ENCODE measurements at places on chromosomes 4 and X. TPM values are rescaled to one million over a fixed set of nuclear protein-coding genes. Genes with fewer than 3 reads are reported as not detected.

- H3K27ac ChIP-seq, result no peak overlapping the region
- H3K4me1 ChIP-seq, result no peaks in the 10 kb centered on the region
- H3K27me3 ChIP-seq, result peaks cover 11% of the 10 kb centered on the region
- no peaks in the 10 kb centered on the region for H3K36me3 ChIP-seq
- no peak overlapping the region for H3K4me3 ChIP-seq
- no peak for DNase-seq
Observed at GRCh38 chr4:7598939-7599790, 164.4 kb upstream of the PSAPL1 start.

ELOVL6 gene
- 8.4 TPM for total RNA-seq

- H3K36me3 ChIP-seq, result no peaks in the 10 kb centered on the region
- H3K4me1 ChIP-seq, result peaks cover 36% of the 10 kb centered on the region
- DNase-seq, result no peak
- H3K27ac ChIP-seq, result no peak overlapping the region
Observed at GRCh38 chr4:122759639-122760310, 27.3 kb downstream of the BBS12 start.

SLITRK4 gene
- not detected for total RNA-seq

XG gene
- total RNA-seq, result not detected

DNA sequence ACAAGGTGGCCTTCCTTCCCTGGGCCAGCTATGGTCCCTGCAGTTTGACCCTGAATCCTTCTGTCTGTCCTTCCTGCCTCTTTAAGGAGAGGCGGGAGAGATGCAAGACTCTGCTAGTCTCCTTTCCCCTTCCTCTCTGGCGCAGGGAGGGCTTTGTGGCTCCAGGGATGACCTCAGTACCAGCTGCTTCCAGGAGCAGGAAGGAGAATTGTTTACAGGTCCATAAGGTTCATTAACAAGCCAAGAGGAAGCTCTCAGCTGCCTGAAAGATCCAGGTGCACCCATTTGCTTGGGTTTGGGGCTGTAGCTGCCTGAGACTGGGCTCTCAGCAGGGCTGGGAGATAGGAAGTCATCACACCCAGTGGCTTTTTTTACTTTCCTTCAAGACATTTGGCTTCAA, 4.0 kb upstream of the FATE1 start:
- no peaks in the 10 kb centered on the region for H3K4me1 ChIP-seq
- no peaks in the 10 kb centered on the region for H3K27me3 ChIP-seq
- H3K27ac ChIP-seq, result no peak overlapping the region
- H3K4me3 ChIP-seq, result no peak overlapping the region
- H3K36me3 ChIP-seq, result no peaks in the 10 kb centered on the region

KLB gene
- not detected for total RNA-seq

GUCY1B1 gene
- 0.27 TPM for total RNA-seq

- H3K27me3 ChIP-seq, result no peaks in the 10 kb centered on the region
- no peaks in the 10 kb centered on the region for H3K36me3 ChIP-seq
- H3K27ac ChIP-seq, result no peak overlapping the region
Observed at GRCh38 chrX:34848281-34848680, 94.3 kb upstream of the FAM47B start.

DNA sequence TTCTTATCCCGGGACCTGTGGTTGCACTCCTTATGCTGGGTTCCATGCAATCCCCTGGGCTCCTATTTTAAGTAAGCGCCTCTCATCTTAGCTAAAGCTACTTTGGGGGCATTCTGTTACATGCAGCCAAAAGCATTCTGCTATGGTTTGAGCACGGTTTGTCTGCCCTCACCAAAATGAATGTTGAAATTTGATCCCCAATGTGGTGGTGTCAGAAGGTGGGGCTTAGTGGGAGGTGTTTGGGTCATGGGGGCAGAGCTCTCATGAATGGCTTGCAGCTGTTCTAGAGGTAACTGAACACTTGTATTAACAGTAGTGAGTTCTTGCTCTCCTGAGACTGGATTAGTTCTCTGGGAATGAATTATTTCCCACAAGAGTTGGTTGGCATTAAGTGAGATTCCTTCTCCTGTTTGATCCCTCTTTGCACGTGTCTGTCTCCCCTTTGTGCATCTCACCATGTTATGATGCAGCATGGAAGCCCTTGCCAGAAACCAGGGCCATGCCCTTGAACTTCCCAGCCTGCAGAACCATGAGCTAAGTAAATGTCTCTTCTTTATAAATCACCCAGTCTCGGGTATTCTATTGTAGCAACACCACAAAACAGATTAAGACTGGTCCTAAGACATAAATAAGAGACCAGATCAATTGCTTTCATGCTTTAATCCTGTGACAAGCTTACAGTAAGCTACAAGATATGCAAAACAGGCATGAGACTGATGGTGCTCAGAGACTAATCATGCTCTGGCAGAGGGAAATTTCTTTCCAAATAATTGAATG, 141.8 kb downstream of the TSPAN5 start:
- peaks cover 36% of the 10 kb centered on the region for H3K4me1 ChIP-seq
- no peaks in the 10 kb centered on the region for H3K27me3 ChIP-seq
- no peak overlapping the region for H3K27ac ChIP-seq
- DNase-seq, result no peak
- H3K36me3 ChIP-seq, result peaks cover 13% of the 10 kb centered on the region
- H3K4me3 ChIP-seq, result no peak overlapping the region

- H3K4me3 ChIP-seq, result no peak overlapping the region
- DNase-seq, result no peak
- peaks cover 6% of the 10 kb centered on the region for H3K4me1 ChIP-seq
- H3K27me3 ChIP-seq, result no peaks in the 10 kb centered on the region
- no peaks in the 10 kb centered on the region for H3K36me3 ChIP-seq
Observed at GRCh38 chr4:113838460-113838859, 76.9 kb upstream of the CAMK2D start.

TMSB15C gene
- 2.2 TPM for total RNA-seq

- DNase-seq, result peak; percentile 96
- H3K27ac ChIP-seq, result peak within 1 kb of the TSS; percentile 99
- no peaks in the 10 kb centered on the region for H3K27me3 ChIP-seq
- peaks cover 32% of the 10 kb centered on the region for H3K36me3 ChIP-seq
Observed at GRCh38 chr4:8440492-8441311, at the start of the genes ACOX3 and TRMT44. Gene ACOX3 (minus strand): TSS chr4:8440723. CDS start chr4:8416521, 24,202 bp downstream. Gene TRMT44 (plus strand): TSS chr4:8440777. CDS start chr4:8440823, 46 bp downstream.

DNA sequence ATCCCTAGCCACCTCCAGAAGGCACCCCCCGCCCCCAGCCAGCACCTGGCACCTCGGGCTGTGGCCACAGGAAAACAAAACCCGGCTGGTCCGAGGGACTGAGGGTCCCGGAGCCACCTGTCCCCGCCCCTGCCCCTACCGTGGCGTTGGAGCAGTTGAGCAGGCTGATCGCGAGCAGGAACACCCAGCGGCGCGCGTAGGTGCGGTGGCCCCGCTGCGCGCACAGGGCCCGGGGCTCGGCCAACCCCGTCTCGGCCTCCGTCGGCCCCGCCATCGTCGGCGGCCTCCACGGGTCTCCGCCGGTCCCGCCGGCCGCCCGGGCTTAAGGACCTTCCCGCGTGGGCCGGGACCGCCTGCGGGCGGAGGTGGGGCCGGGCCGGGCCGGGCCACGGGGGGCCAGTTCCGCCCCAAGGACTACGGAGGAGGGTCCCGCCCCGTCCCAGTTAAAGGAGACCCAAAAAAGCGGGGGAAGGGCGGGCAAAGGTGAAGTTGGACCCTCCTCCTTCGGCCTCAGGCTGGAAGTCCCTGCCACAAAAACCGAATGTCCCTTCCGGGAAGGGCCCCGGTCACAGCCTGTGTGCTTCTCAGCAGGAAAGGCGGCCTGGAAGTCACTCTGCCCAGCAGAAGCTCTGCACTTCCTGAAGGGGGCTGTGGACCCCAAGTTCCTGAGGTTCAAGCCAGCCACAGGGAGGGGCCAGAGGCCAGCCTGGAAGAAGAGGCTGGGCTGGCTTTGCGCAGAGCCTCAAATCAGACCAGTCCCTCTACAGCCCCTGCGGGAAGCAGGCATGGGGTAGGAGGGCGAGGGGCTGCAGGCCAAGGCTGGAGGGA, at the start of gene SLC49A3:
TSS of gene SLC49A3 (minus strand) at position 298 of the 828 bp plus-strand sequence. CDS start at position 274, 24 bp downstream.
- H3K36me3 ChIP-seq, result no peaks in the 10 kb centered on the region
- no peaks in the 10 kb centered on the region for H3K4me1 ChIP-seq
- H3K27me3 ChIP-seq, result peaks cover 15% of the 10 kb centered on the region
- peak within 1 kb of the TSS; percentile 7 for H3K4me3 ChIP-seq
- no peak for DNase-seq

- peaks cover 8% of the 10 kb centered on the region for H3K36me3 ChIP-seq
- no peaks in the 10 kb centered on the region for H3K27me3 ChIP-seq
- DNase-seq, result no peak
- peak overlapping the region; percentile 44 for H3K27ac ChIP-seq
- peak overlapping the region; percentile 84 for H3K4me3 ChIP-seq
- H3K4me1 ChIP-seq, result peaks cover 50% of the 10 kb centered on the region
Observed at GRCh38 chr4:26862381-26862915, 1.8 kb downstream of the STIM2 start.

RNF4 gene
- total RNA-seq, result 94.5 TPM

TMEM129 gene
- 20.5 TPM for total RNA-seq
